Calu3 (cell line): ENCODE measurements at places on chromosomes 16 and 17. TPM values are rescaled to one million over a fixed set of nuclear protein-coding genes. Genes with fewer than 3 reads are reported as not detected.
A peak's percentile ranks its signal among the peaks of the same experiment; 100 is the strongest.

- no peak overlapping the region for H3K4me3 ChIP-seq
- H3K27ac ChIP-seq = no peak overlapping the region
- peaks cover under 1% of the 10 kb centered on the region for H3K4me1 ChIP-seq
- no peaks in the 10 kb centered on the region for H3K36me3 ChIP-seq
- DNase-seq = no peak
- peaks cover 69% of the 10 kb centered on the region for H3K27me3 ChIP-seq
Measured at GRCh38 chr16:89621698-89622409, 8.4 kb downstream of the DPEP1 start.

- no peak overlapping the region for H3K27ac ChIP-seq
- DNase-seq = peak; percentile 20
- H3K4me1 ChIP-seq = no peaks in the 10 kb centered on the region
- H3K36me3 ChIP-seq = no peaks in the 10 kb centered on the region
- peaks cover 56% of the 10 kb centered on the region for H3K27me3 ChIP-seq
Measured at GRCh38 chr17:66855204-66855603, 20.3 kb downstream of the CACNG5 start.

The PITPNM3 gene
- 10.3 and 10.7 TPM in 2 replicates for total RNA-seq

DNA sequence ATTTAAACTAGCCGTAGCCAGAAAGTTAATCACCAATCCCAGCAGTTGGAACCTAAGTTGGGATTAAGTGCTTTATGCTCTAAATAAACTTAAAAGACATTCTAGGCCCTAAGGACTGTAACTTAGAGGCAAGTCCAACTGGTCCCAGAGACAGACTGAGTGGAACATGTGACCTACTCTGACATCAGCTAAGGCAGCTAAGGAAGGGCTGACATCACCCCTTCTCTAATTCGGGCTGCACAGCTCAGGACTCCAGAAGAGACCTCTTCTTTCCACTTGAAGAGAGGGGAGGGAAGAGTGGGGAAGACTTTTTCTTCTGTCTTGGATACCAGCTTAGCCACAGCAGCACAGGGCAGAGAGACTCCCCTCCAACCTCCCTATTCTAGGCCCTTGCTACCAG, 565.2 kb downstream of the CDH8 start:
- H3K36me3 ChIP-seq = no peaks in the 10 kb centered on the region
- H3K4me3 ChIP-seq = no peak overlapping the region
- no peak for DNase-seq
- H3K4me1 ChIP-seq = no peaks in the 10 kb centered on the region

GRCh38 chr16:79747688-79748087, 147.2 kb upstream of the MAF start:
- no peak overlapping the region for H3K27ac ChIP-seq
- no peak overlapping the region for H3K4me3 ChIP-seq
- H3K4me1 ChIP-seq = no peaks in the 10 kb centered on the region
- peaks cover 26% of the 10 kb centered on the region for H3K27me3 ChIP-seq
- H3K36me3 ChIP-seq = no peaks in the 10 kb centered on the region
